ENCODE measurements at places on chromosomes 13 and 19.

DNA sequence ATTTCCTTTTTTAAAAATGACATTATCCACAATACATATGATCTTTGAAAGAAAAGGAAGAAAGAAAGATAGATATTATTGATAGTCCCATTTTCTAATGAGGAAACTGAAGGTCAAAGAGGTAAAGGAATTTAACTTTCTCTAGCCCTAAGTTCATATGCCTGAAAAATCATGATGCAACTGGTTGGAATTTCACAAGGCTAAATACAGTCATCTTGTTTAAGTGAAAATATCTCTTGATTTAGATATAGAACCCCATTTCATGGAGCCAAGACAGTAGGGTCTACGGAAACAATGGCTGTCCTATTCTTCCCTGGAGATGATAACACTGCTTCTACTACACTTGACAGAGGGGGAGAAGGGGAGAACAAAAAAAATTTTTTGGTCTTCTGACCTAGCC lies 366.2 kb downstream of the DNAJC15 start:
- peak; percentile 57 for DNase-seq

DNA sequence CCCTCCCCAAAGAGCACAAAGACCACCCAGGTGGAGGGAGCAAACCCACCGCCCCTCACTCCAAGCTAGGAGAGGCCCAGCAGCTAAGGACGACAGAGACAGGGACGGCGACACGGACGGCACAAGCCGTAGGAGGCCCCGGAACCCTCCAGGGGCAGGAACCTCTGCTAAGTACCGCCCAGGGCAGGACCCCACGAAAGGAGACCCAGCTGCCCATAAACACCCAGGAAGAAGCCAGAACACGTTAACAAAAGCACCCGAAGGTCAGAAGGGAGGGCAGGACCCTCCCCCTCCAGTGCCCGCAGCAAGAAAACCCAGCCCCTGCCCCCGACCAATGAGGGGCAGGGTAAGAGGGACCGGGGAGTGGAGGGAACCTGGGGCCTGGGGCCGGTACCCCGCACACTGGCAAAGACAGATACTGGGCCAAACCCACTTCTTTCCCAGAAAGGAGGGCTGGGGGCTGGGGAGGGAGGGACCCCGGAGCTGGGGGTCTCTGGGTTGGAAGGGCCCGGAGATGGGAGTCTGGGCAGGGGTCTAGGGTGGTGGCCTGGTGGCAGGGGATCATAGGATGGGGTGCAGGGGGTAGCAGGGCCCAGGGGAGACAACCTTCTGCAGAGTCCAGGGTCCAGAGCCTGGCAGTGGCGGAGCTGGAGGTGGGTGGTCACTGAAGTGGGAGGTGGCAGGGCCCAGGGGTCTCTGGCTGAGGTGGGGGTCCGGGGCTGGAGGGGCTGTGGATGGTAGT lies 2.4 kb downstream of the BTBD2 start:
- DNase-seq, result no peak

DNA sequence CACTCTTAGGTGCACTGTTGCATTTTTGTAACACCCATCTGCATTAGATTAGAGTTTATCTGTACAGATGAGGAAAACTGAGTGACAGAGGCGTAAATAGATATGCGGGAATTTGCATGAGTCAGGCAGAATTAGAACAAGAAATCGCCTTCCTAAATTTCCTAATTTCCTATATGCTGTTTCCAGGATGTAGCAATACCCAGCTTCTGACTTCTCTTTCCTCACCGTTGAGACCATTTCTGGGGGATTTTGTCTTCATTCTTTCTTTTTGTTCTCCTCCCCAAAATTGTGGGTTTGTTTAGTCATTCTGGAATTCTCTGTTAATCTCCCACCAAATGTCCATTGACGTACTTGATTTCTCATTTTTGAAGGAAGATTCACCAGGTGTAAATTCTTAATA lies 10.6 kb upstream of the ZNF792 start:
- DNase-seq, result peak; percentile 52

DNA sequence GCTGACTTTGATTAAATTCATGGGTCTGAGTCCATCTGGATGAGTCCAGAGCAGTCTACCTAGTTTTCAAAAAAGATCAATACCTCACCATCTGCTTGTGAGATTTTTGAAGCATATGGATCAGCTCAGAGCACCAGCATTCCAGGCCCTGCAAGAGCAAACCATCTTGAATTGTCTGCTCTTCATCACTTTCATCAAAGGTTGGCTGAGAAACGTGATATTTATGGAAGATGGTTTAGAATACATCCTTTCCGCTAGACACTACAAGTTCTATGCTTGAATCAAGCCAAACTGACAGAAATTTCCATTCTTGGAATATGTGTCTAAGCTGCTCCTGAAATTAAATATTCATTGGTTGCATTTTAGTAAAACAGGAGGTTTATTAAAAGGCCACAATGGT lies 190.3 kb downstream of the KCNRG start:
- DNase-seq, result no peak

GRCh38 chr19:33280351-33280921 lies 21.9 kb downstream of the CEBPA start:
- DNase-seq, result no peak

- DNase-seq, result no peak
Measured at GRCh38 chr13:91804724-91805123, 406.3 kb downstream of the GPC5 start.

DNA sequence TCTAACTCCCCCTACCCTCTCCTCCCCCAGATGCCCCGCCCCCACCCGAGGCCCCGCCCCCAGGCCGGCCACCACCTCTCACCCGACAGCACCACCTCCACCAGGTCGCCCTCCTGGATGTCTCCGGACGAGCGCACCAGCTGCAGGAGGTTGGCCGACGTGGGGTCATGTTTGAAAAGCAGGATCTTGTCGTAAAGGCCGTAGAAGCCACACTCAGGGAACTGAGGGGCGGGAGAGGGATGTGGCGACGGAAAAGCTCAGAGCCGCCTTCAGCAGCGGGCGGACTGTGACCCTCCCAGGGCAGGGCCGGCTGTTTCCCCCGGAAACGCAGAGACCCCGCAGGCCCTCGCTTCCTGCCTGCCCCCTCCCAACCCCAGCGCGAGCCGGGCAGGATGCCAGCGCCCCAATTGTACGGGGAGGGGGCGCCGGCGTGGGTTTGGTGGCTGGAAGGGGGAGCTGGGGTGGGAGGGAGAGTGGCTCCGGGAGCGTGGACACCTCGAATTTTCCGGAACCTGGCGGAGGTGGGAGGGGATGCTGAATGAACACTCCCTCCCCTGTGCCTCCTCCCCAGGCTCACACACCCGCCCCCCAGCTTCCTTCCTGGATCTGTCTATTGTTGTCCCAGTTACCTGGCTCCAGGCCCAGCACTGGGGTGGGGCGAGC lies 3.0 kb downstream of the PRKD2 start:
- DNase-seq, result peak; percentile 80

DNA sequence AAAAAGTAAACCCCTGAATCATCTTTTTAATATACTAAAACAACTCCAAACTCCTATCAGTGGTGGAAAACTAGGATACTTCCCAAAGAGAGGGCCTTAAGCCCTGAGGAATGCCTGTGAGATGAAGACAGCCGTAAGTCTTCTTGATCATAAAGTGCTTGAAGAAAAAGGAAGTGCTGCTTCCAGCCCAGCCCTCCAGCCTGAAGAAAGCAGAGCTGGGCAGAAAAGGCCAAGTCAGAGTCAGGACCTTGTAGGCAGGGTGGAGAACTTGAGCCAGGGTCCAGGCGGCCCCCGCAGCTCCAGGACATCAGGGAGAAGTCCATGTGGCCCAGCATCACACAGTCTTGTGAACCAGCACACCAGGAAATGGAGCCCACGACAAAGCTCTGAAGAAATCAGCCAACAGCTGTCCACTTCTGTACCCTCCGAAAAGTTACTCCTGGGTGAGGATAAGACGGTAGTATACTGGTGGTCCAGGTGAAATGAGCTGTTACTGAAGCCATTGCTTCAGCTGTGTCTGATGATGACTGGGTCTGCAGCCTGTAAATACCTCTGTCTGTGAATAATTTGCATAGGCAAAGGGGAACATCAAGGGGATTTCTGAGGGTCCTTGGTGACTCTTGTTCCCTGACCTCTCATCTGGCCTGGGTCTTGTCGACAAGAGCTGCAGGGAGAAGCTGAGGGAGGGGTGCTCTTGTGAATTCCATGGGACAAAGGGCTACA lies 18.7 kb upstream of the CRYL1 start:
- no peak for DNase-seq

DNA sequence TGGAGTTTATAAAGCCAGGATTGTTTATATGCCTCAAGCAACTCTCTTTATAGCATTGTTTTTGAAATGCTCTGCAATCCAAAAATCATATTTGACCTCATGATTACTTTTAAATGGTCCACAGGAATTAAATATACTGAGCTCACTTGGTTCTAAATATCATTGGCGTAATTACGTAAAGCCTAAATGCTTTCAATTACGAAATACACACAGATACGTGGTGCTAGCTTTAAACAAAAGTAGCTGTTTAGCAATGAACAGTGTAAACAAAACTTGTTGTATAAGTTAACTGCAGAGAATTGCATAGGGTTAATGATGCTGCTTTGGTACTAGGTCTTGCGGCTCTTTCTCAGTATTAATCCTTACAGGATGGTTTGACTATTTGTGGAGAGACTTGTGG lies 346.6 kb downstream of the COG6 start:
- DNase-seq, result peak; percentile 16

DNA sequence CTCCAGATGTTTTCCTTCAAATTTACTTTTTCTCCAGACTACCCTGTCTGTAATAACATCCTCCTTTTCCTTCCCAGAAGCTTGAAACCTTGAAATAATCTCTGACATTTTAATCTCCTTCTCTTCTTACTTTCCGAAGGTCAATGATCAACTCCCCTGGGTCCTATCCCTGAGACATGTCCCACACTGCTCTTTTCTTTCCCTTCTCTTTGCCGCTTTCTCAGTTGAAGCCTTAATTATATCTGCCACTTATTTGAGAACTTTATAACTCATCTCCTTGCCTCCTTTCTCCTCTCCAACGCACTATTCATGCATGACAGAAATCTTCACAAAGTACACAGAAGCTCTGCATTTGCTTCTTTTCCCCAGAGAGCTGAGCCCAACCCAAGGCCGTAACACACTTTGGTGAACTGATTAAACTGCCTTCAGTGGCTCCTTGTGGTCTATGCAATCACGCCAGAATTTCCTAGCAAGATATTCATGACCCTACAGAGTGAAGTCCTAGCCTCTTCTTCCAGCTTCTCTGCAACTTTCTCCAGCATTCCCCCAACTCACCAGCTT lies 9.2 kb upstream of the WASF3 start:
- no peak for DNase-seq

DNA sequence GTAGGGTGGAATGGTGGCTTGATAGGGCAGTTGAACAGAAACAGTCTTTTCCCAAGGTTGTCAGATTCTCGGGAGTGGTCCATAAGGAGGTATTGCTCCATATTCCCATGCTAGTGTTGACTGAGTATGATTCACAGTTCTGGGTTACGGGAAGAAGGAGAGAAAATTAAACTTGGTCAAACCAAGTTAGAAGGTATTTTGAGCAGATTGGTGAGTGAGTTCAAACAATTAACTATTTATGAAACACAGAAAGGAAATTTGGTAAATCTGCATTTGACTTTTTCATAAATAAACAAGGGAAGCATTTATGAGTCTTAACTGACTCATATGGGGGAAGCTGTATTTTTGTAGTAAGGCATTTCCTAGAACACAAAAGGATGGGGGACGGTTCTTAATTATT lies 2419.4 kb downstream of the PCDH9 start:
- DNase-seq, result peak; percentile 32

GRCh38 chr13:46495651-46496050 lies 57.3 kb upstream of the LRCH1 start:
- DNase-seq, result no peak

GRCh38 chr13:98752467-98753290 lies at the start of gene SLC15A1:
SLC15A1 (minus strand) TSS chr13:98752672; CDS start chr13:98752598, 74 bp downstream.
- DNase-seq, result no peak

- DNase-seq, result no peak
Measured at GRCh38 chr13:80359778-80360452, 19.0 kb upstream of the SPRY2 start.

- no peak for DNase-seq
Measured at GRCh38 chr19:50510700-50511068, 307 bp downstream of the JOSD2 start.

GRCh38 chr19:8242211-8242821 lies 33.1 kb downstream of the CERS4 start:
- no peak for DNase-seq

DNA sequence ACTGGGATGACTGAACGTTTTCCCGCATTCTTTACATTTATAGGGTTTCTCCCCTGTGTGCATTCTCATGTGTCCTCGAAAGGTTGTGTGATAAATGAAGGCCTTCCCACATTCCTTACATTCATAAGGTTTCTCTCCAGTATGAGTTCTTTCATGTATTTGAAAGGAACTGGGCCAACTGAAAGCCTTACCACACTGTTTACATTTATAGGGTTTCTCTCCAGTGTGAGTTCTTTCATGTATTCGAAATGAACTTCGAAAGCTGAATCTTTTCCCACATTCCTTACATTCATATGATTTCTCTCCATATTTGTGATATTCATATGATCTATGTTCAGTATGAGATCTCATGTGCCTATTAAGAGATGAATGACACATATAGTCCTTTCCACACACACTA lies 19.4 kb downstream of the ZNF709 start:
- DNase-seq, result no peak

GRCh38 chr19:38404858-38405257 lies 2.0 kb downstream of the FAM98C start:
- DNase-seq, result no peak

DNA sequence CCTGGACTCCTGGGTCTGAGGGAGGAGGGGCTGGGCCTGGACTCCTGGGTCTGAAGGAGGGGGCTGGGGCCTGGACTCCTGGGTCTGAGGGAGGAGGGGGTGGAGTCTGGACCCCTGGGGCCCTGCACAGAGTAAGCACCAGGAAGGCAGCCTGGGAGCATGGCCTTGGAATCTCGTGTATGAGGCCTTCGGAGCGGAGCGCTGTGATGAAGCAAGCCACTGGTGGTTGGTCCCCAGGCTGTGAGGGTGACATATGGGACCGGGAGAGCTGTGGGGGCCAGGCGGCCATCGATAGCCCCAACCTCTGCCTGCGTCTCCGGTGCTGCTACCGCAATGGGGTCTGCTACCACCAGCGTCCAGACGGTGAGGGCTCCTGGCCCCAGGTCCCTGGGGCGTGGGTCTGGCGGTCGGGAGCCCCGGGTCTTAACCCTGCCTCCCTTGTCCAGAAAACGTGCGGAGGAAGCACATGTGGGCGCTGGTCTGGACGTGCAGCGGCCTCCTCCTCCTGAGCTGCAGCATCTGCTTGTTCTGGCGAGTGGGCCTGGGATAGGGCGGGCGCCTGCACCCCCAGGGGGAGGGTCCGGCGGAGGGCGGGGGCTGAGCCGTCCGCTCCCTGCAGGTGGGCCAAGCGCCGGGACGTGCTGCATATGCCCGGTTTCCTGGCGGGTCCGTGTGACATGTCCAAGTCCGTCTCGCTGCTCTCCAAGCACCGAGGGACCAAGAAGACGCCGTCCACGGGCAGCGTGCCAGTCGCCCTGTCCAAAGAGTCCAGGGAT lies 918 bp downstream of the TMEM190 start:
- DNase-seq, result no peak
